CD4-positive, alpha-beta T cell treated with Interleukin-10 for 1 hour (primary cell): ENCODE measurements at places on chromosomes 6 and 20.
A peak's percentile ranks its signal among the peaks of the same experiment; 100 is the strongest.

DNA sequence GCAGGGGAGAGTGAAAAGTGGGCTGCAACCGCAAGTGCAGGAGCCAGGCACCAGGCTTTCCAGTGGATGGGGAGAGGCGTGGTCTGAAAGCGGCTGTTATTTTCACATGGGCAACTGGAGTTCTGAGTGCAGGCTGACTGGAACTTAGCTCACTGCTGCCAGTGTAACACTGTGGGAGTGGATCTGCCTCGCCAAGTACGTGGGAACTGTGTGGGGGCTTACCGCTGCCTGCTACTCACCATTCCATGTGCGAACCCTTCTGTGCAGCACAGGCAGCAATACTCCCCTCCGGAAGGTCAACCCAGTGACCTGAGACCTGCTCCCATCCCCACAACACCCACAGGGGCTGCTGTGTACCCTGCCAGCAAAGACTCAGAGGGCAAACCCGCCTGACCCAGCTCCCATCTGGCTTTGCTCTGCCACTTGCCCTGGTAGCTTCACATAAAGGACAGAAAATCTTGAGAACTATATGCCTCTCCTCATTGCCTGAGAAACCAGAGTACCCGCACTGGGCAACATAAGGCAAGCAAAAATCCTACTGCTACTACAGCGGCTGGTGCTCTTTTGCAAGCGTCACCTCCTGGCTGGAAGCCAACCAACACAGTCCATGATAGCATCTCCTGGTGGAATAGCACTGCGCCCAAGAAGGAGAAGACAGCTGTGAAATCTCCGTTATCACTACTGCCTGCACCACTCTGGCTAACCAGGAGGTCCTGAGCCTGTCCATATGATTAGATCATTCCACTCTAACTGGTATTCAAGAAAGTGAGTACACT is 54.4 kb upstream of the SIRPG start:
- no peak for DNase-seq

DNA sequence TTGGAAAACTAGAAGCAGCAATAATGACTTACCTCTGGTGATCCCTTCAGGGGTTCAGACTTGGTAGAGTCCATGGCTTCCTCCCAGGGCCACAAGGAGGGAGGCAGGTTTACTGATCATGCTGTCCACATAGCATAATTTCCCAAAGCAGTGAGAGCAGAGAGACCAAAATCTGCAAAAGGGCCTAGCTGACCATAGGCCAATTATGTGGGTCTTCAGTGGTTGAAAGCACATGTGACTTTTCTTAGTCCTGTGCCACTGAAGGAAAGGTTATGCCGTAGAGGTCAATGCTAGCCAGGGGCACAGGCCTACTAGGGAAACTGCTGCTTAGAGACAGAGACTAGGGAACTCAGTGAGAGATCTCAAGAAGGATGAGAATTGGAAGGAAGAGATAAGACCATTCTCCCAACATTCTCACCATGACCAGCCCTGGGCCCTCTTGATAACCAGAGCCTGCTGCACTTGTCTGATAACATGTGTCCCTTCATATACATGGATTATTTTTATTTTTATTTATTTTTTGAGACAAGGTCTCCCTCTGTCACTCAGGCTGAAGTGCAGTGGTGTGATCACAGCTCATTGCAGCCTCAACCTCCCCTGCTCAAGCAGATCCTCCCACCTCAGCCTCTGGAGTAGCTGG is 2.0 kb upstream of the GTPBP2 start:
- no peak for DNase-seq

- DNase-seq, result no peak
Measured at GRCh38 chr20:50690650-50691572, at the start of gene RIPOR3. Gene RIPOR3 (minus strand): TSS chr20:50691542. CDS start chr20:50691128, 414 bp downstream.

GRCh38 chr6:119267126-119267905 is 82.2 kb downstream of the MAN1A1 start:
- DNase-seq, result peak; percentile 16

- DNase-seq, result no peak
Measured at GRCh38 chr6:48109944-48110343, 1.1 kb downstream of the PTCHD4 start.

DNA sequence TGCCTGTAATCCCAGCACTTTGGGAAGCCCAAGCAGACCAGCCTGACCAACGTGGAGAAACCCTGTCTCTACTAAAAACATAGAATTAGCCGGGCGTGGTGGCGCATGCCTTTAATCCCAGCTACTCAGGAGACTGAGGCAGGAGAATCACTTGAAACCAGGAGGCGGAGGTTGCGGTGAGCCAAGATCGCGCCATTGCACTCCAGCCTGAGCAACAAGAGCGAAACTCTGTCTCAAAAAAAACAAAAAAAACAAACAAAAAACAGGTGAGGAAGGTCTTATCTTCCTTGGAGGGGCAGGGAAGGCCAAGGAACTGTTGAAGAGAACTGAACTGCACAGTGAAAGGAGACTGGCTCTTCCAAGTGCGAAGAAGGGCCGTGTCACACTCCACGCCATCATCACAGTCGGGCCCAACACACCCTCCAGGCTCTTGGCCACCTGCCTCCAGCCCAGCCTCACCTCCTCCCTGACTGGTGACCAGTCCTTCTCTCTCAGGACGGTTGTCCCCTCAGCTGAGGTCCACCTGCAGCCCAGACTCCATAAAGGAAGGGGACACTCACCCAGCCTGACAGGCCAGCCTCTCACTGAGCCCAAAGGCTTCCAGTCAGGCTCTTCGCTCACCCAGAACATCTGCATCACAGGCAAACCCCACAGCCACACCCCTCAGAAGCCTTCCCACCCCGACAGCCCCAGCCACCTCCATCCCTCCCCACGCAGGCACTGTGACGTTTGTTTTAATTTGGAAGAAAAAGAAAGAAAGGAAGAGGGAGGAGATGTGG is 4.1 kb downstream of the ZC3H12D start:
- peak; percentile 81 for DNase-seq
